M059J (cell line): ENCODE measurements at places on chromosomes 2 and 18. TPM values are rescaled to one million over a fixed set of nuclear protein-coding genes. Genes with fewer than 3 reads are reported as not detected.

TNS1 gene
- 2.6 and 3.5 TPM in 2 replicates for total RNA-seq

CAPN13 gene
- not detected in 2 replicates for total RNA-seq

GRCh38 chr2:124286089-124286783 is 261.1 kb downstream of the CNTNAP5 start:
- peak; percentile 57 for DNase-seq

PROKR1 gene
- total RNA-seq: 0.17 TPM in 1 of 2 replicates, not detected in the other

UGT1A3 gene
- total RNA-seq: not detected in 2 replicates

DNA sequence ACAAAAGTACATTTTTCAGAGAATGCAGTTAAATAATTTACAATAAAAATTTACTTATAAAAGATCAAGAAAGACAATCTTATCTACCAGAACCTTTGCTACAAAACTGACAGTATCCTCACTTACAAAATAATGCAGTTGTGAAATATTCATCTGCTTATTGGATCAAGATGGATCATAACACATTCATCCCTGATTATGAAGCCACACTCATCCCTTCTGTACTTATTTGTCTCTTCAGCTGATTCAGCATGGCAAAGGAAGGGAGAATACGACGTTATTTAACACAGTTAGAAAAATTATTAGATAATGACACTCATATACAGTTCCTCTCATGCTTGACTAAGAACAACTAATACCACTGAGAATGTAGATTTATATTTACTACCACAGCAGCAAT is 46.4 kb downstream of the TCF4 start:
- DNase-seq: no peak

DNA sequence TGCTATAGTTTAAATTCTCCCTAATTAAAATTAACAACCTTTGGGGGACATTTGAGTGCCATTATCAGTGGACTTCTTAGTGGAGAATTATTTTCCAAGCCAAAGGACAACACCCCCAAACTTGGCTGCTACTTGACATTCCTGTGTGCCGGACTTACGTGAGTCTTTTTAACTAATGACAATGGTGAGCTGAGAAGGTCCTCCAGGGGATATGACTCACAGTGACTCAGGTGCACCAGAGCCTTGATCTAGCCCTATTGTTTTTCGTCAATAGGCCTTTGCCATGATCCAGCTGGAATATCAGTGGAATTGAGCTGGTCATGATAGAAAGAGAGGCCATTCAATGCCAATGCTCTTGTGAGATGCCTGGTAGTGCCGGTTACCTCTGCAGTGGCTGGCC is 118.1 kb upstream of the CXCR4 start:
- peak; percentile 95 for DNase-seq

DSG1 gene
- not detected in 2 replicates for total RNA-seq

DNA sequence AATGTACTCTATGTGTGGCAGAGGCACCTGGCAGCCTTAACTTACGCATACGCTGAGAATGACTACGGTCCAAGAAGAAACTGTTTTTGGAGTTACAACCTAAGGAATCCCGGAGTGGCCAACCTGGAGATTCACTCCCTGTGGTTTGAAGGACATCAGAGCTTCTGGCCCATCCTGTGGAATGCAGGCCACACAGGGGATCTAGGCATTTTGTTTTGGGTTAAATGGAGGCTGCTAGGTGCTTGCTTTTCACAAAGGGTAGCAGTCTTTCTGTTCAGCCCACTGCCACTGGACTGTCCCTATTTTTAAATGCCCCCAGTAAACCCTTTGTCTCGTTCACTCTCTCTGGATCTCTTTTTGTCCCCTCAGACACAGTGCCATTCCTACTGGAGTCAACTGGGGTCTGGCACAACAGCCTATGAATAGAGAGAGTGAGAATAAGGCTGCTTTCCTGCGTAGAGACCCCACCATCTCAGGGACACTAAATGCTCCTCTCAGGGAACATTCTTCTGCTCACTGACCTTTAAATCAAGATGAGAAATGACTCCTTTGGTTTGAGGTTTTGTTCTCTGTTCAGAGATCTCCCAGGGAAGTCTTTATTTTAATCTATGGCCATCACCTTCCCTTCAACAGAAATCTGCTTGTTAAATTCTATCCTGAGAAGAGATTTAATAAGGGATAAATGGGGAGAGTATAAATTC is 124.9 kb downstream of the B3GNT2 start:
- DNase-seq: no peak

DNA sequence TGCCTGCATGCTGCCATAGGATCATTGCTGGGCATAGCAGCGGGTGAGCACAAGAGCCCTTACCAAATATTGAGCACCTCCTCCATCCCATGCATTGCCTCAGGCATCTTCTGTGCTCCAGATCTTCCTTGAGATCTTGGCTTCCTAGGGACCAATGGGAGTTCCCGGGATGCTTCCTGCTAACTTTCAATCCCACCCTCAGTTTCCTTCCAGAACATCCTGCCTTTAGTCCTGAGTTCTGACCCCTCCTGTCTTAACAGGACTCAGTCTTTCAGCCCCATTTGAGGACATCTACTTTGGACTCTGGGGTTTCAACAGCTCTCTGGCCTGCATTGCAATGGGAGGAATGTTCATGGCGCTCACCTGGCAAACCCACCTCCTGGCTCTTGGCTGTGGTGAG is 15.3 kb downstream of the SLC14A1 start:
- no peak for DNase-seq

GRCh38 chr2:237473878-237474441 is 13.1 kb upstream of the MLPH start:
- peak; percentile 95 for DNase-seq

DNA sequence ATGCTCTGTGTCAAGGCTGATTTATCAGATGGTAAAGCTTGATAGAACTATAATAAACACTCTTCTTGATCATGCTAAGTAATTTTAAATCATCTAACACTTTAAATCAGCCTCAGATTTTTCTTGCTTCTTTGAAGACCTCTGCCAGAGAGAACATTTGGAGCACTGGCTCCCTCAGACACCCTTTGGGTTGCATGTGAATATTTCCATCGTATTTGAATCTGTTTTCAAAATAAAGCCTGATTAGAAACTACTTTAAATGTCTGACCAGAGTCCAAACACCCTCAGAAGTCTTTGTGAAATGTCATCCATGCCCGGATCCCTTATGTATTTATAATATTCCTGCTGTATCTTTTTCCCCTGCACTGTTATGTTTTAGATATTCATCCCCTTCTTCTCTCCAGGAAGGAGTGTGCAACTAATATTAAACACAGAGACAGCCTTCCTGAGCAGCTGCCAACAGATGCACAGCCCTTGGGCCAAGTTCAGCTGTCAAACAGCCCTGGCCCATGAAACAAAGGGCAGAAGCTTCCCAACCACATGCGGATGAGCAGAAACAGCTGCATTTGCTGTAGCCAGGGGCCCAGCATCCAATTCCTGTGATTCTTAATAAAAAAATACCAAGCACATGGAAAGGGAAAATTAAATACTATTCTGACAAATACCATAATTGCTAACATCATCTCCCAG is 46.5 kb downstream of the DPP10 start:
- DNase-seq: no peak

DNA sequence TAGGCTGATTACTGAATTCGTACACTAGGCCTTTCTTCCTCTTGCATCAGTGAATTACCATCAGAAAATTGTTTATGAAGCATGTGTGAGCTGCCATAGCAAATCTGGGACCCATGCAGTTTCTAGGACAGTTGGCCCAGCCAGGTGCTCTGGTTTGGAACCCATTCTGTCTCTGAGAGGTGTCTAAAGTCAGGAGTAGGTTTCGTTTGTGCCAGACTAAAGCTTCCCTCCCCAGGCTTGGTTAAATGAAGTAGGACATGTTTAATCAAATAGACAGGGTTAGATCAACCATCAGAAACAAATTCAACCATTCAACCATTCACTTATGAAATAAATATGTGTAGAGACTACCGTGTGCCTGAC is 176.9 kb downstream of the ALPK2 start:
- no peak for DNase-seq

STAT4 gene
- total RNA-seq: 0.22 and 0.37 TPM in 2 replicates

DNA sequence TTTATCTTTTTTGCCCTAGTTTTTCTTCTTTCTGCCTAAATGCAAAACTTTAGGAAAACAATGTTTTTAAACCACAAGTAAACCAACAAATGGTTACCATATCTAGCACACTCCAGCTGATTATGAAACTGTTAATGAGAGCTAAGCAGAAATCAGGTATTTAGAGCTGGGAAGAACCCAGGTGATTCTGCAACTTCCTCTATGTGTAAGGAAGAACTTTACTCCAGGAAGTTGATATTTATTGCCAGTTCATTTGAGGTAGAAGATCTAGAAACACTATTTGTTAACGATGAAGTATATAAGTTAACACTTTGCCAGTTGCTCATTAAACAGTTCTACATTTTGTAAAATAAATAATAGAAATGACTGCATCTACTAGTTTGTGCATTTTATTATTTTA is 409.7 kb downstream of the XIRP2 start:
- DNase-seq: no peak

DNA sequence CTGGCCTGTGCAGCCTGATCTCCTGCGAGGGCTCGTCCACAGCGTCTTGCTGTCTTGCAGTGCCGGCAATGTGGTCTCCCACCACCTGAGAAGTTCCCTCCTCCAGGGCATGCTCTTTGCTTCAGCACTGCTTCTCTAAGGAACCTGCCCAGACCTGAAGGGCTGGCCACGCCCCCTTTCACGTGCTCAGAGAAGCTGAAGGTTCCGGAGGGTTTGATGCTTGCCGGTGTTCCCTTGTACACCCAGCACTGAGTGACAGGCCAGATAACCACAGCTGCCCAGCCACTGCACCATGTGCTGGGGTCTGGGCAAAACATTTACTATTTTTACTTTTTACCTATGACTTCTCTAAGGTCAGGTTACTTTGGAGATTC is 1.7 kb upstream of the POLR2D start:
- DNase-seq: no peak

GRCh38 chr2:168700615-168701245 is 101.7 kb upstream of the NOSTRIN start:
- DNase-seq: peak; percentile 44

DNA sequence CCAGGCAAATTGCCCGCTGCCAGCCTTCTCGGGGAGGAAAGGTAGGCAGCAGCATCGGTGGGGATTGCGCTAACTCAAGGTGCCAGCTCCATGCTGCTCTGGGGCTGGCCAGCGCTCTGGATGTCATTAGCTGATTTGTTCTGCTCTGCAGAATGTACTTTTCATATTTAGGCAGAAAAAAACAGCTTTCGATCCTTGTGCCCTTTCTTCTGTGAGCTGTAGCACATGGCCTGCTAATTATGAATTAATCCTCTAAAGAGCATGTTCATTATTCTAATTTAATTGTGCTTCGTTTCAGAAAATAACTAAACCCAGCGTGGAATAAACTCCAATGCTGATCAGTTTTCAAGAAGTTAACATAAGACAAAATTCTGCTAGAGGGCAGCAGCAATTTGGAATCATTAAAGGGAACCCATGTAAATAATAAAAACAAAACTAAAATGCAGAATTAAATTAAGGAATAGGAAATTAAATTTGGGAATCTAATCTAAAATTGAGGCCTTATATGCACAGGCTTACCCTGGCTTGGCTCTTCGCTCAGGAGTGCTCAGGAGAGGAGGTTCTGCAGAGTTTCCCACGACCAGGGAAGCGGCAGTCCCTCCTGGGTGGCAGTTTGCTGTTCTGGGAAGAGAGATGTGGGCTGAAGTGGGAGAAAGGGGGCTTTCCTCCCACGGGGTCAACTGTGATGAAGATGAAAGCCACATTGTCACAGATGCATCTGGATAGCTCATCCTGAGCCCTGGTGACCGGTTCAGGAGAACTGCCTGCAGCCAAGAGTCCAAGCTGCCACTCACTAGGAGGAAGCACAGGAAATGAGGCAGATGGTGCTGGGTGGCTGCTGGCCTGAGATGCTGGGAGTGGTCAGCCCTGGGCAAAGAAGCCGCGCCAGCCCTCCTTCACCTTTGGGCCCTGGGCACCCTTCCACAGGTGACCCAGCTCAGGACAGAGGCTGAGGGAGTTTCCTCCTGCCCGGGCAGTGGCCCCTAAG is 93.2 kb upstream of the PKDCC start:
- peak; percentile 7 for DNase-seq

- DNase-seq: no peak
Observed at GRCh38 chr2:118968042-118968441, 26.0 kb downstream of the MARCO start.

EIF2AK2 gene
- total RNA-seq: 63.7 and 90.2 TPM in 2 replicates

GRCh38 chr2:177692042-177692782 is 299.6 kb downstream of the AGPS start:
- DNase-seq: peak; percentile 47

- DNase-seq: no peak
Observed at GRCh38 chr2:30276455-30276911, 45.1 kb downstream of the LBH start.

DNA sequence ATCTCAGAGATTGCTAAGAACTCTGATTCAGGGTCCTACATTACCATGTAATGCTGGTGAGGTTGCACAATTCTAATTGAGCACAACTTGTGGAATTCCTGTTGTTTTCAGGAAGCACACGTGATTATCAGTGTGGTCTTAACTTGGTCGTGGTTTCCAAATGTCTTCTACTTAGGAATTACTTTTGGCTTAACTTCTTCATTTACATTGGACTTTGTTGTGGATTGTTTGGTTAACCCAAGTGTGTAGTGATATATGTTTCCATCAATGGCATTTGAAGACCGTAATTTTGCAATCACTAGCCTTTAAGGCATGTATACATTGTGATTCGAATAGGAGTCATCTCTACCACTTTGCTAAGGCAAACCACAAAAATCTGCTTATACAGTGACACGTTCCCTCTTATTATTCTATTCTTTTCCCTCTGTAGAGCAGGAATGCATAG is 373.3 kb downstream of the IRS1 start:
- DNase-seq: peak; percentile 55

GRCh38 chr18:75214766-75215510 is 4.3 kb downstream of the TSHZ1 start:
- no peak for DNase-seq

DNA sequence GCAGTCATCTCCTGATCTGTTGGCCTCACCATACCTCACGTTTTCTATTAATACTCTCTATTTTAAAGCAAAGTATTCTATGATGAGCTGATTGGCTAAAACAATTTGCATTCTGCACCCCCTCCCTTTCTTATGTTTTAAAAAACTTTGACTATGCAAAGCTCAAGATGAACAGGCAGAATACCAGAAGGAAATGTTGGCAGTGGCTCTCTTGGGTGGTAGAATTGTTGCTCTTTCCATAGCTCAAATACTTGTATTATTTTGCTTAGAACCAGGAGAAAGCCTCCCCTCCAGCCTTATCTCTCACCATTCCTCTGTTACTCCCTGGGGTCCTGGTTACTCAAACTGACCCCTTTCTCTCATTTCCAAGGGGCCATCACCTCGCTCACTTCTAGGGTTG is 14.4 kb downstream of the GPR45 start:
- no peak for DNase-seq

CNDP1 gene
- not detected in 2 replicates for total RNA-seq

- no peak for DNase-seq
Observed at GRCh38 chr2:207122651-207123334, 43.0 kb downstream of the KLF7 start.

DNA sequence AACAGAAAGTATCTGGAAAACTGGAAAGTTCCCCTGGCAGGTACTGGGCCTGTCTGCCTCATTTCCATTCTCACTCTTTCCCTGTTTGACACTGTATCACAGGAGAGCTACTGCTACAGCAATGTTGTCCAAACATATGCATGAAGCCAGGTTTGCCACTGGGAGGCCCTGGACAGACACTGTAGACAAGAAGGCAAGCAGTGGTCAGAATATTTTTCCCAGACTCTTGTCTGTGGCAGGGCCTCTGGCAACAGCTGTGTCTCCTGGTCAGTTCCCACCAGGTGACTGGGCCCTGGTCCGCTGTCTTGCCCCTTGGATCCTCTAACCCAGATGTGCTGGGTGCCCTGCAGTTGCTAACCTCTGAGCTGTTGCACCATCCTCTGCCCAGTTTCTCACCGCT is 178.9 kb upstream of the FANCL start:
- no peak for DNase-seq
